ENCODE measurements at places on chromosomes 5 and 9.

DNA sequence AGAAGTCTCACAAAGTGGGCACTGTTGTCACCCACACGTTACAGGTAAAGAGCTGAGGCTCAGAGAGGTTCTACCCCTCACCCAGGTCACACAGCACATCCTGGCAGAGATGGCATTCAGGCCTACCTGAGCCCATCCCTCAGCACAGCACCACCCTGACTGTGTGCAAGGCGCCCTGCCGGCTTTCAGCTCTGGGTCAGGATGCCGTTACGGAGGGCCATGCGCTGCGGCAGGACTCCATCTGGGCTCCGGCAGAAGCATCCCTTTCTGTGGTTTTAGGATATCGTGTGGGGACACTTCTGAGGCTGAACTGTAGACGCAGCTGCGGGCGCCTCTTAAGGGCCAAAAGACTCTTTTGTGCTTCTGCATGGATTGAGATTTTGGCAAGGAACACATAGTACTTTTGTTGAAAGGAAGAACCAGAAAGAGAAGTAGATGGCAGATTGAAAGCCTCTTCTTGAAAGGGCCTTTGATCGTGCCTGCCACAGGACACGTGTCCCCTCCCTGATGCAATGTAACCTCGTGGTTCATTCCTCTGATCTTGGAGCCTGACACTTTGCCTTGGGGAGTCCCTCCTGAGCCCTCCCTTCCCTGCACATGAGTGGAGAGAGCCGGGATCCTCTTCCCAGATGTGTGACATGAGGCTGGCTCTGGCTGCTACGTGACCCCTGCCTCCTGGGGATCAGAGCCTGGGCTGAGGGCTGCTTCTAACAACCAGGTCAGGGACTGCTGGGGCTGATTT, 31.3 kb downstream of the USP20 start:
- DNase-seq = no peak

DNA sequence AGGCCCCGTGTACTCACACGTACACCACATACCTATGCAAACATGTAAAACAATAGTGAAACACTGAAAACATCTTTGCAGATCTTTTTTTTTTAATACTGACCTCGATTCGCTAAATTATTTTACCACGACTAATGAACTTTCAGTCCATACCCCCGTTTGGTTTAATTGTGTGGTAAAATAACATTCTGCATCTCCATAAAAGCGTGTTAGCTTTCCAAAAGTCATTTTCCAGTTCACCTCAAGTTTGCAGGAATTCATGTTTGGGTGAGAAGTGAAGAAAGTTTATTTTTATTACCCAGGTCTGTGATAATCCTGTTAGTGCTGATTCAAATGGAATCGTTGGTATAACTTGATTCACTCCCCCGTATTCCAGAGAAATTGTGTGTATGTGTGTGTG, 652 bp downstream of the ARSK start:
- no peak for DNase-seq

GRCh38 chr5:176891331-176891958, 7.7 kb downstream of the HK3 start:
- DNase-seq = no peak

DNA sequence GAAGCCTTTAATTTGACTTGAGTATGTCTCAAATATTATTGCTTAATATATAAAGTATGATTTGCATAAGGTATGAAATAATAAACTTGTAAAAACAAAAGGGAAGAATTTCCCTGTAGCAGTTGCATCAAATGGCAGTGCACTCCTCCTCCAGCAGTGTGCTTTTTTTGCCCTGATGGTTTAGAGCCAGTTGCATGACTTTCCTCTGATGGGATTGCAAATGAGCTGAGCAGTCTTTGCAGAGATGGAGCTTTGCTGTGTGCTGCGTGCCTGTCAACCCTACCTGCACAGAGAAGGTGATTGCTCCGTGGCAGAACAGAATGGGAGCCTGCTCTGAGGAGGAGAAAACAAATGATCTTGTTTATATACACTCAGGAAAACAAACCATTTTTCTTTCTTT, 22.7 kb upstream of the CATSPER3 start:
- DNase-seq = no peak

All from stimulated activated CD4-positive, alpha-beta T cell treated with anti-CD3 and anti-CD28 coated beads, Interleukin-1b, Interleukin-23, amount 100 ng/mL, for 1 hour (primary cell).